ENCODE measurements at places on chromosomes 3 and 15. TPM values are rescaled to one million over a fixed set of nuclear protein-coding genes. Genes with fewer than 3 reads are reported as not detected.

Gene FANCD2OS
- total RNA-seq = not detected

DNA sequence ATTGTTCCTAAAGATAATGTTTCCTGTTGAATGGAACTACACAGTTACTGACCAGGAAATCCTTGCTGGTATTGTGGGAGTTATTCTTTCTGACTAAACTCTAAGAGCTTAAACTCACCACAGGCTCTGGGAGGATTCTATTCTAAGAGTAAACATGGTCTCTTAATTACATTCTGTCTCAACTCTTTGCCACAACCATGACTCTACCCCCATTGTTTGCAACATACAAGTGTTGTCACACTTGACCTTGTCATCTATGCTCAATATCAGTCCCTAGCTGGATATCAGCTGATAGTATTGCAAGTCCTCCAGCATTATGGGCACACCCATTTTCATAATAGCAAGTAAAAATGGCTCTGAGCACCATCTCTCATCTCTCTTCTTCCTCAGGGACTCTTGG lies 29.6 kb upstream of the SECISBP2L start:
- DNase-seq = no peak

GRCh38 chr3:25385807-25386460 lies 42.1 kb upstream of the RARB start:
- DNase-seq = no peak

- DNase-seq = no peak
Observed at GRCh38 chr15:23572844-23573243, 7.4 kb downstream of the MKRN3 start.

DNA sequence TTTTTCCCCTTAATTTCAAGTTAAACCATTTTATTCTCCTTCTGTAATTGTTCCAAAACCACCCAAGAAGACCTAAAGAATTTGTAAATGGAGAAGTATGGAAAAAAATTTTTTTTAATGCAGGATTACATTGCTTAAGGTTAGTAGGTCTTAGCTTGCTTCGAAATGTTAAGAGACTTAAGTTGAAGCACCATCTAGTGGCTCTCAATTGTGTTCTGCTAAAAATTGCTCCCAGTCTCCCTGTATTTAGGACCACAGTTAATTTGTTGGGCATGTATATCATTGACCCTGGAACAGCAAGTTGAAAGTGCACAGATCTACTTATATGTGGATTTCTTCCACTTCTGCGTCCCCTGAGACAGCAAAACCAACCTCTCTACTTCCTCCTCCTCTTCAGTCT lies 32.4 kb downstream of the CD200R1L start:
- no peak for DNase-seq

DNA sequence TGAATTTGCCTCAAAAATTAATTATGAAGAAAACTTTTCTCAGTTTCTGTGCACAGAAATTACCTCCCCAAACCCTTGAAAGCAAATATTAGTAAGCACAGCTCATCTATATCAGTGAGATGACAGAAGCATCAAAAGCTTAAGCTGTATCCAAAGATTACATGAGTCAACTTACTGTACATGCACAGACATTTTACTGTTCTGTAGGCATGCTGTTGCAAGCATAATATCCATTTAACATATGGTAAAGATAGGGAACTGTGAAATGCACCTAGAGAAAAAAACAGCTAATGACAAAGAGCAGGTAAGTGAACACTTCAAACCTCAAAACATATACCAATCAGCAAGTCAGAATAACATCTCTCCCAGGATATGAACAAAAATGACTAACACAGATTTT lies 20.9 kb downstream of the SHOX2 start:
- no peak for DNase-seq

- DNase-seq = no peak
Observed at GRCh38 chr3:40047406-40047805, 238.0 kb downstream of the MYRIP start.

Gene NPAP1
- not detected for total RNA-seq

DNA sequence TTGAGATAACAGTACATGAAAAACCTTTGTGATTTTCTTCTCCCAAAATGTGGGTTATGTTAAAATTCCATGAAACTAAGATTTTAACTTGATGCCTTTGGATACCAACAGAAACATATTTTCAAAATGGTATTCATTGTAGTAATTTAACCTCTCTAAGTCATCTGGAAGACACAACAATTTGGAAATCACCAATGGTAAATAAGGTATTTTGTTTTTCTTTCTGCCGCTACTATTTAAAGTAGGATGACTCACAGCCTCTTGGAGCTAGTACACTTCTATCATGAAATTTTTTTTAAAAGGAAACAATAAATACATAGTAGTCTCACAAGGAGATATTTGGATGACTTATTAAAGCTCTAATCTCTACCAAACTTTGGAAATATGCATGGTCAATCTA lies 291.6 kb upstream of the VEPH1 start:
- DNase-seq = no peak

DNA sequence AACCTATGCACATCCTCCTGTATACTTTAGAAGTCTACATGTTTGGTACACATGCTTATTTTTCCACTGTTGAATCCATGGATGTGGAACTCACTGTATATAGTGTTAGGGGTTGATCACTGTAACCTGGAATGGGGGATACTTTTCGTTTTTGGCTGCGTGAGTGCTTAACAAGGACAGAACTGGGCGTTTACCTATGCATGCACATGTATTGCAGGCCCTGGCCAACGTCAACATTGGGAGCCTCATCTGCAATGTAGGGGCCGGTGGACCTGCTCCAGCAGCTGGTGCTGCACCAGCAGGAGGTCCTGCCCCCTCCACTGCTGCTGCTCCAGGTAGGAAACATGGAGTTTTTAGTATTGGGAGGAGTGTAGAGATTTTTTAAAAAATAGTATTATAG lies 2.3 kb downstream of the RPLP1 start:
- no peak for DNase-seq

- no peak for DNase-seq
Observed at GRCh38 chr3:45123581-45124269, 22.5 kb downstream of the CDCP1 start.

Gene PLCH1
- total RNA-seq = 4.5 TPM

Gene ATP13A4
- total RNA-seq = 1.2 TPM

DNA sequence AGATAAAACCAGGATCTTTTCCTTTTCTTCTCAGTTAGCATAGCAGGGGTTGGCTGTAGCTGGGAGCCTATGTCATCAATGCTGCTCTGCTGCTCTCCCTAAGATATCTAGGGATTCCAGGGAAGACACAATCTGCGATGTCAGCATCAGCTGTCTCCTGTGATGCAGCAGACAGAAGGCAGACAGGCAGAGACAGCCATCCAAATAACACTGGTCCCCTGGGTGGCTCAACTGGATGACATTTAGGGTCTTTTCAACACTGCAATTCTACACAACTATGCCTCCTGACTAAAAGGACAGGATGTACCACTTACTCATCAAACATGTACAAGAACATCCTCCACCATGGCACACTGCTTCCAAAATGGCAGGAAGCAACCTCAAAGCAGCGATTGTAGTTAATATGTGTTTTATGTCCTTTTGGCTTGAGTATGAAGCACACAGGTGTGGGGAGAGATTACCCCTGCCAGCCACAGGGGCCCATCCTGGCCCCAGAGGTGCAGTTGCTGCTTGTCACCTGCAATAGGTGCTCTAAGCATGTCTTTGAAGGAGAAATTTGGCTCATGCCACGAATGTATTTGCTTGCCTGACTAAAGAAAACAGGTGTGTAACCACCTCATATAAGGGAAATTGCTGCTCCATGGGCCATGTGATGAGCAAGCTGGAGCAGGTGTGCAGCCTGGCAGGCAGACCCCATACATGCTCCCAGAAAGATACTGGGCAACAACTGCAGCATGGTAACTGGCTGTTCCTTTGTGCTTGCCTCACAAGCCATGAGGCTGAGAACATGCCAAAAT lies 357.8 kb downstream of the VPS13C start:
- no peak for DNase-seq

Gene TUBGCP5
- 23.5 TPM for total RNA-seq

- DNase-seq = no peak
Observed at GRCh38 chr3:127831723-127832172, 9.4 kb upstream of the MGLL start.

Gene ISLR
- 120 TPM for total RNA-seq

Gene C3orf22
- not detected for total RNA-seq

- DNase-seq = no peak
Observed at GRCh38 chr3:59605318-59605717, 555.5 kb upstream of the CFAP20DC start.
